ENCODE measurements at places on chromosomes 7 and 10. TPM values are rescaled to one million over a fixed set of nuclear protein-coding genes. Genes with fewer than 3 reads are reported as not detected.

The RSPH10B gene
- not detected for total RNA-seq

The CALHM3 gene
- total RNA-seq, result not detected

The HHEX gene
- 19.5 TPM for total RNA-seq

The PON1 gene
- total RNA-seq, result not detected

The SAP25 gene
- 32.5 TPM for total RNA-seq

The CFAP70 gene
- total RNA-seq, result 2.9 TPM

The CCDC172 gene
- total RNA-seq, result not detected

The EN2 gene
- not detected for total RNA-seq

The CAMK1D gene
- total RNA-seq, result 49.7 TPM

The IL2RA gene
- total RNA-seq, result 3.7 TPM

The DYNC1I1 gene
- total RNA-seq, result not detected
